ENCODE measurements at places on chromosomes 7 and 10.

GRCh38 chr10:95434583-95434982, 126.6 kb downstream of the SORBS1 start:
- no peak for DNase-seq

DNA sequence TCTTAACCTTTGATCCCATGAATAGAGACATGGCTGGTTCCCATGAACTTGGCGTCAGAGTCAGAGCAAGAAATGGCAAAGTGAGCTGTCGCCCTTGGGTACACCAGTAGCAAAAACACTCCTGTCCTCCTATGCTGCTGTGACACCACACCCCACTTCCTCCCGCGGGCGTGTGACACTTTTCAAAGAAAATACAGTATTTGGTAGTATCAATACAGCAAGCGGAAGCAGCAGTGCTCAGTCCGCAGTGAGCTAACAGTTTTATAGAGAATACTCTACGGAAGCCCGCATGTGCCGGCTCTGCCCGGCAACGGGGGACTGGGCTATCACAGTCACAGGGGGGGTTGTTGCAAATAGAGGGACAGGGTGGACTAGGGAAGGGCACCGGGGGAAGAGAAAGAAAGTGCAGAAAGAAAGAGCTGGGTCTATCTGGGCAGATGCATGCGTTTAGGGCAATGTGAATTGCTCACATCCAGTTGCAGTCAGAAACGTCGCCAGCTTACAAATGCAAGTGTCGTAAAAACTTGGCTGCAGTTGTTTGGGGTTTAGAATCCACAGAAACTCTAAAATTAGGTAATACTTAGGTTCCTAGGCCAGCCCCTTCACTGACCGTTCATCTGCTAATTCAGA, 49.8 kb downstream of the PRKCQ start:
- no peak for DNase-seq

GRCh38 chr7:35630024-35630972, 64.6 kb downstream of the HERPUD2 start:
- DNase-seq: no peak

DNA sequence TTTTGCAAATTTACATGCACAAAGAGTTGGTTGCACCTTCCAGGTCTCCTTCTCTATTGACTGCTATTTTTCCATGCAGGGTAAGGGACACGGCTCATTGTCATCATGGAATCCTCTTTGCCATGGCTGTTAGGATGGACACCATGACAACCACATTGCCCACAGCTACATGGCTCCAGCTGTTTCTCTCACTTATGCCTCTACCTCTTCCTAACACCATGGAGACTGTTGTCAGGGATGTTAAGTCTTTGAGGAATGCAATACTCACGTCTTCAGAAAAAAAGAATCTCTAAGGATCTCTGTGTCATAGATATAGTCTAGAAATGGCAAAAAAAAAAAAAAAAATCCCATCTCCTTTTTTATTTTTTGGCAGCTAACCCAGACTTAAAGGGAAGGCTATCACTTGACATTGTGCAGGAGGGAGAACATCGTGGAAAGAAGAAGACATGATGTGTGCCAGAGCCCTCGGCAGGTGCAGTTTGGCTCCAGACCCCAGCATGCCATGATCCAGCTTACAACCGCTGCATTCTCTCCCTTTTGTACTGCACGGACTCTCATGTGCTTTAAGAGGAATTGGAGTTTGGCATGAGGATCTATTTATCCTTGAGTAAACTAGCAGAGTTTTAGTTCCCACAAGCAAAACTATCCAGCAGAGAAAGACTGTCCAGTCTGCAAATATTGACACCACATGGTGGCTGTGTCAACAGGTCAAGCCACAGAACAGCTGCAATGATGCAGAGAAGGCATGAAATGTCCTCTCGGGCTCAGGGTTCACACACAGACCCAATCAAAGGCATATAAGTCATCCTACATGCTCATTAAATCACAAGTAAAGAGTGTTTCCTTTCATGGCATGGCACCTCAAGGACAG, 70.8 kb downstream of the FRMD4A start:
- DNase-seq: no peak

DNA sequence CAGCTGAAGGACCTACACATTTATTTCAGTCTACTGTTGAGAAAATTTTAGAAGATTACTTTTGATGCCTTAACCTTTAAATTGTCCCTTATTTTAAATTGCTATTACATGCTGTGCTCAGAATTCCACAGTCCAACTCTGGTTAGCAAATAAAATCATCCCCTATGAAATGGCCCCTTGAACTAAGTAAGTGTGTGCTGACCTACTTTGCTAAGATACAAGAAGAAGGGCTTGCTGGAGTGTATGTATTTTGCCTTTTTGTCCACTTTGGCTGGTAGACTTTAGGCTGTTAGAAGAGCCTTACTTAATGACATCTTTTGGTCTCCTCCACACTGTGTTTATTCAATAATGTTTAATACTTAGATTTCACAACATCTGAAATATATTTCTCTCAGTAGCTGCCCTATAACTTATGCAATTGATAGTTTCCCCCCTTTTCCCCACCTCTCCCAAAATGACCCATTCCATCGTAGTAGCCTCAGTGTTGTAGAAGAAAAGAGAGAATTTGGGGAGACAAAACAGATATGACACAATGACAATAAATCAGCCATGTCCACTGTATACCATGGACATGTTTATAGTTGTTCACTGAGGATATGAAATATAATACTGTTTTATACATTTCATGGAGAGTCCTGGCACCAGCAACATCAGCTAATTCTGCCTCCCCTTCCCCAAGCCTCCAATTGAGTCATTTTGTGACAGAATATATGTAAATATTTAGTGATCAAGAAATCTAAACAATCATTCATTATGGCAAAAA, 107.8 kb upstream of the ASAH2 start:
- no peak for DNase-seq

DNA sequence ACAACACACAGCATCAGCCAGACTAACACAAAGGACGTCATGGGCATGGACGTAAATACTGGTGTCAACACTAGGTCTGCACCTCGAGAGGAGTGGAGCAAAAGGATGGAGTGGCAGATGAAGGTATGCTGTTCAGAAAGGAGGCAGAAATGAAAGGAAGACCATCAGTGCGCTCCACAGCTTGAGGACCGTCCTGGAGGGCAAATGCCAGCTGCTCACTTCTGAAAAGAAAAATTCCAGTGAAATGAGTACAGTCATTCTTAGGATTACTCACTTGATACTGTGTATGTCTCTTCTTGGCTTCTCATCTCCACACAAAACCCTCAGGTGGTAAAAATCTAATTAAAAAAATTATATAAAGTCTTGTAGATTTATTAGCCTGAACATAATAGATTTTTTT, 44.8 kb downstream of the EGFR start:
- no peak for DNase-seq

DNA sequence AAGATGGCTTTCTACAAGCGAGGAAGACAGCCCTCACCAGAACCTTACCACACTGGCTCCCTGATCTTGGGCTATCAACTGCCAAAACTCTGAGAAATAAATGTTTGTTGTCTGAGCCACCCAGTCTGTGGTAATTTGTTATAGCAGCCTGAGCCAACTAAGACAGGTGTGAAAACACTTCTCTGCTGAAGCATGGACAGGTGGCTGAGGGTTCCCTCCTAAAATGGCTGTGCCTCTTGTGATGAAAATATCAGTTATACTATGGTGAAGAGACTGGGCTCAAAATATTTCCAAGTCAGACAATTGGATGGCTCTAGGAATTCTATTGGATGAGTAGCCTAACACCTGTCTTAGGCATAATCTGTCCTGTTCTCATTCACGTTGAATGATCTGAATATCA, 78.1 kb downstream of the CDK1 start:
- DNase-seq: no peak

GRCh38 chr10:131056781-131057180, 254.7 kb downstream of the TCERG1L start:
- DNase-seq: no peak

DNA sequence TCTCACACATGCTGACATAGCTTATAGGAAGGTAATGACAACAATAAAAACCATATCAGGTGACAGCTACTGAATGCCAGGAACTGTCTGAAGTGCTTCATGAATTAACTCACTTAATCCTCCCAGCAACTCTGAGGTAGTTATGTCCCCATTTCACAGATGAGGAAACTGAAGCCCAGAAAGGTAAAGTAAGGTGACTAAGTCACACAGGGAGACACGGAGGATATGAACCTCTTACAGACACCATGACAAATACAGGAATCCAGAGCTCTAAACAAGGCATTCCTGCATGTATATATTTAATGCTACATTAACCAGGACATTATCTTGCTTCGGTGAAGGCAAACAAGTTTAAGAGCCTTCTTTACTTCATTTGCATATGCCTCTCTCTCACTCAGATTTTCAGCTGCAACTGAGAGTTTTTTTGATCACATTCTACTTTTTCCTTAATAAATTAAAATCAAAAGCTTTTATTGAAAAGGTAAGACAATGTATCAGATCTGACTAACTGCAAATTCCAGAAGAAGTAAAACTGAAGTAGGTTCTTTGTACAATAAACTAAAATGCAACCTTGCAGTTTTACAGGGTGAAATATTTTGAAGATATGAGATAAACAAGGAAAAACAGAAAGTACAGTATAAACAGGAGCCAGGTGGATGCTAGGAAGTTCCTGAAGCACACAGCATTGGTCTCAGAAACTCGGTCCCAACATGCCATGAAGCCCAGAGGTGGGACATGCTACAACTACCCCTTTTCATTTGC, 79.5 kb downstream of the SGMS1 start:
- no peak for DNase-seq

GRCh38 chr10:95759233-95759826, 3.4 kb downstream of the ENTPD1 start:
- no peak for DNase-seq

- no peak for DNase-seq
Measured at GRCh38 chr7:2072042-2072441, 160.7 kb downstream of the MAD1L1 start.

DNA sequence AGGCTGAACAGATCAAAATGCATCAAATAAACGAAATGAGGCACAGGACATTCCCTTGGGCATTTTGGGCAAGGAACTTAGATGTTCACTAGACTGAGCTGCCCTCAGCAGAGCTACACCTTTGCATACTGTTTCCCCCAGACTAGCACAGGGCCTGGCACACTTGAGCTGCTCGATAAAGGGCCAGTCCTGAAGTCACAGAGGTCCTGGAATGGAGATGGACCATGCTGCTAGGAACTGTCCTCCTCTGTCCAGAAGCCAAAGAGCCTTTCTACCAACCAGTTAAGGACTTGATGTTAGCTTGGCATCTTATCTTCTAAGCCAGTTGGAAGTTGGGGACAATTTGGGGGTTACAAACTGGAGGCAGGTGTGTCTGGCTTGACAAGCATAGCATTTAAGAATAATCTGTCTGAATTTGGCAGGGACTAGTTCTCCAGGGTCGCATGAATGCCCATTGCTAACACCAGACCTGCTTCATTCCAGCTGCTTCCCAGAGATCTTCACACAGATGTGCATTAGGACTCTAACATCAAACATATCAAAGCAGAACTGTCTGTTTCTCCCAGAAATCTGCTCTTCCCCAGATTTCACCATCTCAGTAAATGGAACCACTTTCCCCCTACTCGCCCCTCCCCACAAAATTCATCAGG, 152.2 kb upstream of the PDE1C start:
- no peak for DNase-seq

DNA sequence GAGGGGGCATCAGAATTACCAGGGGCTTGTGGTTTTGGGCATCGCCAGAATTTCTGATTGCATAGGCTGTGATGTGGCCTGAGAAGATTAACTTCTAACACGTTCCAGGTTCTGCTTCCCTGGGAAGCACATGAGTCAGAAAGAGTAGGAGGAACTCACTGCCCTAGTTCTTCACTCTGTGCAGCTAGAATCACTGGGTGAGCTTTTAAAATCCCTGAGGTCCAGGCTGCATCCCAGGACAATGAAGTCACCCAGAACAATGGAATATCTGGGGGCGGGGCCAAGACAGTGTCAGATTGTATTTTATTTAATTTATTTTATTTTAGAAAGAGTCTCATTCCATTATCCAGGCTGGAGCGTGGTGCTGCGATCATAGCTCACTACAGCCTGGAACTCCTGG, 636.5 kb downstream of the CALN1 start:
- no peak for DNase-seq

DNA sequence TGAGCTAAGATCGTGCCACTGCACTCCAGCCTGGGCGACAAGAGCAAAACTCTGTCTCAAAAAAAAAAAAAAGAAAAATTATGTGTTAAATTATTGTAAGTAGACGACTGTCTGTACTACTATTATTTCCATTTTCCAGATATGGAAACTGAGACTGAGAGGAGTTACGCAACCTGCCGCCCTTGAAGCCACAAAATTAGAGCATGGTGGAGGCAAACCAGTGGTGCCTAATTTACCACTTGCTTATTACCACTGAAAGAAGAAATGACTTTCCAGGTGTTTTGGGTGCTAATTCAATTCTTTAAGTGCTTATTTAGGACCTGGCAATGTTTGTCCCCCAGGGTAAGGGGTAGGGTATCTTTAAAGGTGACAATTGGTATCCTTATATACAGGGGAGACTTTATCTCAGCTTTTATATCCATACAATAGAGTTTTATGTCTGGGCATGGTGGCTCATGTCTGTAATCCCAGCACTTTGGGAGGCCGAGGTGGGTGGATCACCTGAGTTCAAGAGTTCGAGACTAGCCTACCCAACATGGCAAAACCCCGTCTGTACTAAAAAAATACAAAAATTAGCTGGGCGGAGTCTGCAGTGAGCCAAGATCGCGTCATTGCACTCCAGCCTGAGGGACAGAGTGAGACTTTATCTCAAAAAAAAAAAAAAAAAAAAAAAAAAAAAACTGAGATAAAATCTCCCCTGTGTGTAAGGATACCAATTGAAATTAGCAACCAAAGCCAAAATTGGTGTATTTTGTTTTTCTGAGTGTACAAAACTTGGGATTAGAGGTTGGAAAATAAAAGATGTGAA, 16.6 kb upstream of the CAMK1D start:
- peak; percentile 19 for DNase-seq

DNA sequence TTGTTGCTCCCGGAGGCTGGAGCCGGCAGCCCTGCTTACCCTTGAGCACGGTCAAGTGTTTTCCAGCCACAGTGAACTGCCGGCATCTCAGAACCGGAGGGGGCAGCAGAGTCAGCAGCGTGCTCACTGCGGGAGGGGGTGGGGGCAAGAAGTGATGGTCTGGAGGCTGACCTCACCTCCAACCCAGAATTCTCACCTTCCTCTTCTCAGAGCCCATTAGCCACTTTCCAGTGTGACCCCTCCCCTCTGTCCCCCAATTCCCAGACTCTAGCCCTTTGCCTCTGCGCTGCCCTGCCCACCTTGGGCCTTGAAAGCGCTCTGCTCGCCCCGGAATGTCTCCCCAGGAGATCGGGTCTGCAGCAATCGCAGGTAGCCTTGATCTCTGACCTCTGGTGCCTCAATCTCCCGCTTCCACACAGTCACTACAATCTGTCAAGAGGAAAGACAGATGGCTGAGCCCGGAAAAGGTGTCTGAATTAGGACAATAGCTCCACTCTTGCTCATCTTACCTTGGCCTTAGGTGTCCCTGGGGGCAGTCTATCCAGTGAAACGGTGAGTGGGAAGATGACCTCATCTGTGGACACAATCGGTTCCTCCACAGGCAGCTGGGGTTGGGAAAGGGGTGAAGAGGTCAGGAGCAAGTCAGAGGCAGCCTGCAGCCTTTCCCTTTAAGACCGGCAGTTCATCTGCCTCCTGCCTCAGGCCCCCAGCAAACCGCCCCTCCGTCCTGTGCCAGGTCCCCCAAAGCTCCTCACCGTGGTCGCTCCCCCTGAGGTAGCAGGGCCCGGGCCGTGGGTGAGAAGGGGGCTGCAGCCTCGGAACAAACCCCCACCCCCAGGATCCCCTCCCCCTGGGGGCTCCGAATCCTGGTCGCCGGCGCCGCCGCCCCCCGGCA, 942 bp downstream of the TRAPPC14 start:
- DNase-seq: no peak

Data from hematopoietic multipotent progenitor cell treated with erythropoietin and hydrocortisone succinate and interleukin-3 and kit ligand, for 8 days (in vitro differentiated cells).